ENCODE measurements at places on chromosomes 1 and 21.
A peak's percentile ranks its signal among the peaks of the same experiment; 100 is the strongest.

DNA sequence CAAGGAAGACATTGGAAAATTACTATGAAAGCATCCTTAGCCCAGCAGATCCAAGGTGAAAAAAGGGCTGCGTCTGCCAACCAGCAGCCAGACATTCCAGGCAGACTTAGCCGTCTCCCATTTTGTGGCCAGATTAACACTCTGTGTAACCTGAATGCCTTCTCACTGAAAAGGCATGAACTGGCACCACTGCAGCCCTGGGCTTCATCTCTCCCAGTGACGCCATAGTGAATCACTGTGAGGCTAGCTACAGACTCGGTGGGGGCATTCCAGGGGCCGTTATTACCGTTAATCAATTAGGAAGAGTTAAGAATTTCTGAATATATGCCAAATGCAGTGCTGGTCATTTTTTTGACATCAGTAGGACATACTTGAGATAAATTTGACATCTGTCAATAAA lies 627.4 kb downstream of the LMO4 start:
- DNase-seq = peak; percentile 77

DNA sequence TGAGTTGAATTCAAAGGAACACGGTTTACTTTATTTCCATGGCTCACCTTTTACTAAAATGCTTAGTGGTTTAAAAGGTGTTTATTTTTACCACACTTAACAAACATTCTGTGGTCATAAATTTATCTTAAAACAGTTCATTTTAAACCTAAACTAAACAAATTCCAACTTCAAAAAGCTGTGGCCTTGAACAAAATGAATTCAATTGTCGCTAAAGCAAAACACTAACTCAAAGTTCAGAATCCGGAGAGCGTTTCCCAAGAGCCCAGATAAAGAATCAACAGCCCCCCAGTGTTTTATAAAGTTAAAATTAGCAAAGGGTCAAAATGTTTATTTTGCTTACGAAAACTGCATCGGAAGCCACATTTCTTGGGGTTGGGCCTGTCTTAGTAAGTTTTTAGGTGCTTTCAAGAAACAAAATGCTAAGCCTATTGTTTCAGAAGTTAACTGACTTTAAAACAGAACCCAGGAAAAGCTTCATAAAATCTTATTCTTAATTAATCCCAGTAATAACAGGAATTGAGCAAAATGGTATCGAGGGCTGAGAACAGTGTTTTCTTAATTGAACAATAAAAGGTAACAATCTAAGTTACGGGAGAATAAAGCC lies 1.3 kb downstream of the PUM1 start:
- DNase-seq = peak; percentile 39

GRCh38 chr21:36096398-36097290 lies 26.8 kb downstream of the CBR1 start:
- peak; percentile 7 for DNase-seq

GRCh38 chr1:52533713-52534112 lies 19.2 kb downstream of the TUT4 start:
- DNase-seq = no peak

- DNase-seq = peak; percentile 23
Measured at GRCh38 chr21:38242061-38242460, 14.7 kb upstream of the KCNJ15 start.

DNA sequence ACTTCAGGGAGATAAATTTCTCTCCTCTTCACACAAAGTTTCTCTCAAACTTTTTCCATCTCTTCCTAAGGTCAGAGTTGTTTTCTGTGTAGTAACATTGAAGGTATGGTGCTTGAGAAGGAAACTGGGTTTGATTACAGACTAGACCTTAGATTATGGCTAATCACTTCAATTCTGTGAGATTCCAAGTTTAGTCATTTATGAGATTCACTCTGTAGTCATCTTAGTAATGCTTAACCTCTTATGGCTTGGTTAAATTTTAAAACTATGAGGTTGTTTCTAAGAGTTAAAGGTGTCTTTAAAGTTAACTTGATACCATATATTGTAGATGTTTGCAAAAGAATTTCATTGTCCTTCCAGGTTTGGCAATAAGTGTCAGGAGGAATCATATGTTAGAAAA lies 1092.2 kb downstream of the KCNT2 start:
- no peak for DNase-seq

- no peak for DNase-seq
Measured at GRCh38 chr1:84436876-84437655, 38.8 kb downstream of the DNASE2B start.

DNA sequence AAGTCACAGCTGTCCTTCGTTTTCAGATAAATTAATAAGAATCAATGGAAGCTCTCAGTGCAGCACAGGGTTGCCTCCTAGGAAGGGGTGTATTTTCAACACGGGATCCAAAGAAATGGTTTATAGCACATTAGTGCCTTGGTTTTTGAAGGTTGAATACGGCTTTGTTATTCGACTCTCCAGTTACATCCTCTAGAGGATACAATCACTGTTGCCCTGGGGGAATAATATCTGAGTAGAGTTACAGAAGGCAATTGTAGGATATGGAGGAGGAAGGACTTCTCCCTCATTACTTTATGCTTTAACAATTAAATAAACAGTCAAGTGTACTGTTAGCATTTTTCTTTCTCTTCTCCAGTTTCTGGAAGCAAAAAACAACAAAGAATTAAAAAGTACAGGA lies 14.3 kb upstream of the ZNF326 start:
- DNase-seq = peak; percentile 49

Measured in choroid plexus epithelial cell (primary cell).